Ovary (tissue), 10 donors: ENCODE measurements at places on chromosomes 2 and 18.

GRCh38 chr2:23401427-23402204 is 16.6 kb downstream of the KLHL29 start:
- DNase-seq: no peak

GRCh38 chr2:28621172-28622100 is 125.6 kb downstream of the PLB1 start:
- DNase-seq: peak; percentile 81

- DNase-seq: no peak
These were observed 1426.9 kb upstream of the ACVR2A start for GRCh38 chr2:146417942-146418341.

- no peak for DNase-seq
These were observed 12.5 kb upstream of the TUBB6 start for GRCh38 chr18:12295389-12296086.

DNA sequence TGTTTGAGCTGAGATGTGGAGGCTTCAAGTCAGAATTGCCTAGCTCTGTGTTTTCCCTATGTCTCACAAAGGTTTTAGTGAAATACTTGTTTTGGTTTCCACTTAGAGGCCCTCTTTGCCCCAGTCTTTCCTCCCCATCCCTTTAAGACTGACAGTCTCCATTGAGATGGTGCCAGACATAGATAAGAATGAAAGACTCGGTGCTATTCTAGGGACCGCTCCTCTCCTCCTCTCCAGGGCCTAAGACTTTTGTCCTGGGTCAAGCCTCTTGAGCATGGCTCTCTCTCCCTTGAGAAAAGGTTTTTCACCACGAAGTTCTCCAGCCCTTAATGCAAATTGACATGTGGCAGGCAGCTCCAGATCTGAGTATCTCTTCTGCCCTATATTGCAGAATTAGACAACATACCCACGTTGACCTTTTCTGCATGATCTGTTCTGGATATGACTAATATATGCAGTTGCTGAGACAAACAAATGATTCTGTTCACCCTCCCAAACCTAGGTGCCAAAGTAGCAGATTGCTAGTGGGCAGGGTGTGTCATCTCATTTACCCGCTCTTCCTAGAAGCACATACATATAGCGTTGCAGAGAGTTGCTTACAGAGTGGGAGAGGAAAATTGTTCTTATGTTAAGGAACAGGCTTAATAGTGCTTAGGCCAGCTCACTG is 47.5 kb upstream of the ACSL3 start:
- DNase-seq: no peak

DNA sequence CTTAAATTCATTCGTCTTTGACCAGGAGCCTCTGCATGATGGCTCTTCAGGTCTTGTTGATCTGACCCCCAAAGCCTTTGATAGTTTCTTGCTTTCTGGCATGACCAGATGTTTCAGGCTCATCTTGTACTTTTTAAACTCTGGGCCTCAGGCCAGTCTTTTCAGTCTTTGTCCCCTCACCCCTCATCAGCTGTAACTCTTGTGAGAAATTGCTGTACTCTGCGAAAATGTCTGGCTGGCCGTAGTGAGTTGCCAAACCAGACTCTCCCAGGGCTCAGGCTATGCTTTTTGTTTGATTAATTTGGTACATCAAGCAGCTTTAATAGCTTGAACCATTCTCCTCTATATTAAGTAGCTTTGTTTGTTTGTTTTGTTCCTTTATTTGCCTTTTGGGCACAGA is 75.9 kb downstream of the BABAM2 start:
- peak; percentile 68 for DNase-seq

GRCh38 chr2:205766779-205767359 is 84.6 kb downstream of the NRP2 start:
- DNase-seq: peak; percentile 76

- DNase-seq: no peak
These were observed 77.6 kb upstream of the ZNF516 start for GRCh38 chr18:76572518-76573247.

DNA sequence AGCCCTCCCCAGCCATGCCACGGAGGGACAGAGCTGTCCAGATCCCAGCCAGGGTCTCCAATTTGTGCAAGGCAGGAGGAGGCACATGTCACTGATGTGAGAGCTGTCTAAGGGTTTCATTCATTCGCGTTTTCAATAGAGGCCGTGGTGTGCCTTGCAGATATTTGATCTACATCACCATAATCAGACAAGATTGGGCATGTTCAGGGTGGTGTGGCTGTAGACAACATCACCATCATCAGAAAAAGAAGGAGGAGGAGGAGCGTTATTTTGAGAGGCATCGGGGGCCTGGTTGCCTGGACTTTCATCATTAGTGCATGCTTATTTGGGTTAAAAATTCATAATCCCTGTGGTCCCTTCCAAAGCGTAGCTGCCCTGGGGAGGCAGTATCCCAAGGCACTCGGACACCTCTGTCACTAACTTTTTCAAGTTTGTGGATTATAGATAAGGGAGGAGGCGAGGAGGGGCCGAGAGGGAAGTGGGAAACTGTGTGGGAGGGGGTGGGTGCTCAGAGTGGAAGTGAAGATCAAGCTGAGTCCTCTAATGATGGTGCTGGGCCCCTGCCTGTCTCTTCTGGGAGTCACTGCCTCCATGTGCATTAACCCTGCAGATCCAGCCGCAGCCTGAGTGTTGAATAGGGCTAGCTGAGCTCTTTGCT is 194.1 kb downstream of the CTIF start:
- no peak for DNase-seq

- DNase-seq: no peak
These were observed 10.6 kb downstream of the C18orf63 start for GRCh38 chr18:74326231-74326630.

GRCh38 chr2:147542351-147542750 is 302.5 kb upstream of the ACVR2A start:
- no peak for DNase-seq

GRCh38 chr2:224736227-224736626 is 20.1 kb upstream of the CCDC195 start:
- DNase-seq: no peak

DNA sequence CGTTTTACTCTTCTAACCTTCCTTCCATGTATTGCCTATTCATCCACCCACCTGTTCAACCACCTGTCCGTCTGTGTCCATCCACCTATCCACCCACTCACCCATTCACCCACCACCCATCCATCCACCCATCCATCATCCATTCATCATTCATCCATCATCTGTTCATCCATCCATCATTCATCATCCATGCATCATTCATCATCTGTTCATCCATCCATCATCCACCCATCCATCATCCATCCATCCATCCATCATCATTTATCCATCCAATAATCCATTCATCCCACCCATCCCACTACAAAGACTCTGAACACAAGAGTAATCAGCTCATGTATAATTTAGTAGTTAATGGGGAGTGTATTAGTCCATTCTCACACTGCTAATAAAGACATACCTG is 78.0 kb downstream of the ACOXL start:
- no peak for DNase-seq

DNA sequence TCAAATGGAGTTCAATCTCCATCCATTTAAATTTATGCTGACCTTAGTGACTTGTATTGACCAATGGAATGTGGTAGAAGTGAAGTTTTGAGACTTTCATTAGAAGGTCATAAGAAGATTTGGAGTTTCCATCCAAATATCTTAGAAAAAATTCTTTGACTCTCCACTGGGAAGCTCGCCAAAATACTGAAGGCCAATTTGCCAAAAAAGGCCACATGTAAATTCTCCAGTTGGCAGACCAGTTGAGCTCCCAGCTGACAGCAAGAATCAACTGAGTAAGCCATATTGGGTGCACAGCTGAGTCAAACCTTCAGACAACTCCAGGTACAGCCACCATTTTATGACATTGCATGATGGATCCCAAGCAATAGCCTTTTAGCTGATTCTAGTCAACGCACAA is 228.3 kb upstream of the SETBP1 start:
- no peak for DNase-seq

GRCh38 chr2:234146087-234146826 is 95.8 kb downstream of the SPP2 start:
- no peak for DNase-seq

DNA sequence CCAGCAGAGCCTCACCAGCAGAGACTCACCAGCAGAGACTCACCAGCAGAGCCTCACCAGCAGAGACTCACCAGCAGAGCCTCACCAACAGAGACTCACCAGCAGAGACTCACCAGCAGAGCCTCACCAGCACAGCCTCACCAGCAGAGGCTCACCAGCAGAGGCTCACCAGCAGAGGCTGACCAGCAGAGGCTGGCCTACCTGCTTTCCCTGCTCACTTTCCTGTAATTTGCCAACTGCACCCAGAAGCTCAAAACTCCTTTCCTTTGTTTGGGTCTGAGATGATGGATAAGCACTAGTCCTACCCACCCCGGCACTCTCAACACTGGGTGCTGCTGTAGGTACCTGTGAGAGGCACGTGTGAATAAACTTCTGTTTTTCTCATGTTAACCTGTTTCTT is 36.4 kb upstream of the PXDN start:
- no peak for DNase-seq

DNA sequence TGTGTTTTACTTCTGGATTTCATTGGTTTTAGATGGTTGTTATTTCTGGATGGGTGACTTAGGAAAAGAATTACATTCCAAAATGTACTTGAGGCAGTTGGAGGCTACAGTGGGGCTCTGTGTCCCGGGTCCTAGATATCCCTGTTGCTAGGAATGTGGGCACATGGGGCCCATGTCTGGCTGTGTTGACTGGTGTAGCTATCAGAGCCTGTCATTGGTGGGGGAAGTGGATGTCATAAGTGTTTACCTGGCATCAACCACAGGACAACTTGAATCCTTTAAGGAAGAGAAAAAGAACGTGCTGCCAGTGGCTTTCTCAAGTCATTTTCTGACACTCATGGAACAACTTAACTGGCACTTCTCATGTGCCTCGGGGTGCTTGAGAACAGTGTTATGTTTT is 30.4 kb downstream of the IL18R1 start:
- no peak for DNase-seq

GRCh38 chr2:178322068-178322467 is 127.8 kb downstream of the OSBPL6 start:
- no peak for DNase-seq

DNA sequence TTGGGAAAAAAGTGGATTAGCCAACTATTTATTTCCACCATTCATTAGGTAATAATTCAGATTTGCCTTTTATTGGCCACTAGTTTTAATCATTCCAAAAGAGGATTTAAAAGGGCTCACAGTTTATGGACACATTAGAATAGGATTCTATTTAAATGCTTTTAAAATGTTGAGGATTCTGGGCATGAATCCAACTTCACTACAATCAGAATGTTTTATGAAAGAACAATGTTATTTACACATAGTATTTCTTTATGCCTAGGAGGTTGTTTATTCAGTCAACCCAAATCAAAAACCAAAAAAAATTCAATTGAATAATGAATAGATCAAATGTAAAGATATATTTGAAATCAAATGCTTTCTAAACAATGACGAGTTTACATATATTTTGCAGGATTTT is 232.2 kb downstream of the GULP1 start:
- DNase-seq: no peak

- no peak for DNase-seq
These were observed 29.9 kb upstream of the RUFY4 start for GRCh38 chr2:218039171-218039570.

GRCh38 chr18:45090526-45091140 is 409.9 kb downstream of the SETBP1 start:
- no peak for DNase-seq

DNA sequence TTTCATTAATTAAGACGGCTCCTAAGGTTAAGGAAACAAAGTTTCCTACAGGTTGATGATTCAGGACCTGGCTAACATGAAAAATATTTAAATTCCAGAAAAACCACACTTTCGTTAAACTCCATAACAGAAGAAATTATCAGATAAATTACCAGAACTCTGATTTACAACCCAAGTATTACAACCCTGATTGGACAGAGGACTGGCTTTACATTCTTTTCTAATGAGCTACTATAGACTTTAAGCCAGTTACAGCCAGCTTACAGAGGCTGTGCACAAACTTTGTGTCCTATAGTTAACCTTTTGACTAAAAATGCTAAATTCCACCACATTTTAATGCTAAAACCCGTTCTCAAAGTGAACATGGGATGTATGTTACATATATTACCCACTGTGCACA is 458.6 kb downstream of the KCNJ3 start:
- no peak for DNase-seq

DNA sequence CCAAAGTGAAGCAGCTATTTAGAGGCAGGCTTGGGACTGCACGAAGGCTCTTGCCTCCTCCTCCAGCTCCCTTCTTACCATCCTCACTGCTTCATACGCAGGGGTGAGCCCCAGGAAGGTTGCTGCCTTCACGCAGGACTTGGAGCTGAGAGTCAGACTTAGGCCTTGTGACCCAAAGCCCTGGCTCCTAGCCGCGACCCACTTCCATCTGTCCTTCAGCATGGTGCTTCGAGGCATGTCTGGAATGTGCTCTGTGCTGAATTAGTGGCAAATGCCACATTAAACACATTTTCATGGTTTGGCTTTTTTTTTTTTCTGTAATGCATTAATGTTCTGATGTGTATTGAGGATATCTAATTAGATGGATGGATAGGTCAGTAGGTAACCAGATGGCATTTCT is 37.5 kb downstream of the ITGB1BP1 start:
- DNase-seq: no peak

DNA sequence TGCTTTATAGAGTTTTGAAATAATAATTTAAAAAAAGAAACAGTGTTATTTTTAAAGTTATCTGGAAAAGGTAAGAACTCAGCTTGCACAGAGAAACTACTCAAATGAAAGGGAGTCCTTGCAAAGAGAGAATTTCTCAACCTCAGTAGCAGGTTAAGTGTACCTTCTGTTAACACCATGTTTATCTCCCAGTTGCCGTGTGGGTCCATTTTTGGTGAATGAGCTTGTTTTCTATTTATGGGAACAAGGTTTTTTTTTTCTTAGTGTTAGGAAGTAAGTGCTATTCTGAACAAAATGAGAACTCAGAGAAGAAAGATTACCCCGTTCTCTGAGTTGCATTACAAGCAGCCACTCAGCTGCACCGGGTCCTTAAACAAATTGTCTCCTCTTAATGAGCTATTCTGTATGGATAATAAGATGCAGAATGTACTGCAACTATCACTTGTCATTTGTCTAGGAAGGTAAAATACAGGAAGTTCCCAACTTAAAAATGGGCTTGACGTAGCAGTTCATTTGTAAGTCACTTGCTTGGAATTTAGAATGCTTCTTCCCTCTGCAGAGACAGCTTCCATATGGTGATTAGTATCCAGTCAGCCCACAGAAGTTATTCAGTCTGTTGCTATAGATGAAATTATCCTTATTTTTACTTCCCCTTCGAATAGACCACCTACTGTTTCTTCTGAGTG is 74.9 kb downstream of the LTBP1 start:
- DNase-seq: no peak

DNA sequence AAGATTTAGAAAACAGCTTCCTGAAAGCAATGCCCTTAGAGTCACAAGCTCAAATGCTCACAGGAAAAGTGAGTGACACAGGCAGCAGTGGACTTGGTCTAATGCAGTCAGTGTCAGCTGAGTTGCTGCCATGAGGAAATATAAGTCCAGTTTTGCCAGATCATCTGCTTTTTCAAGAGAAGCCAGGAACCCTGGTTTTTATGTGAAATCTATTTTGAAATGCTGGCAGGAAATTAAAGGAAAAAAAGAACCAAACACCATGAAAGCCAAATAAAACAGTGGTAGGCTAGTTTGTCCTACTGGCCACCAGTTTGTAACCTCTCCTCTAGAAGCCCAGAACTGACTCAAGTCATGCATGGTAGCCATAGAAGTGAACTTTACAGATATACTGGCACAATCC is 109.2 kb downstream of the THADA start:
- no peak for DNase-seq
